ENCODE measurements at places on chromosomes 1 and 21. TPM values are rescaled to one million over a fixed set of nuclear protein-coding genes. Genes with fewer than 3 reads are reported as not detected.

Gene UBASH3A
- total RNA-seq, result not detected

Gene SPRR5
- total RNA-seq, result not detected

Gene DISP3
- not detected for total RNA-seq

Gene CRNN
- not detected for total RNA-seq

Gene RBBP5
- 9.1 TPM for total RNA-seq

Gene TMEM240
- 5.5 TPM for total RNA-seq

Gene FRRS1
- total RNA-seq, result 8.2 TPM

Gene CD52
- 6.9 TPM for total RNA-seq

Gene PDZK1IP1
- total RNA-seq, result not detected

Gene USH2A
- 3.7 TPM for total RNA-seq

Gene HES5
- 0.85 TPM for total RNA-seq

Gene TDRD5
- 0.07 TPM for total RNA-seq

Gene C1QA
- 52.9 TPM for total RNA-seq

Gene UBXN10
- total RNA-seq, result 1.3 TPM

Gene FCRLA
- total RNA-seq, result 0.32 TPM

Gene CYP4A11
- 0.25 TPM for total RNA-seq

Gene GPR37L1
- total RNA-seq, result not detected

Gene DIO1
- not detected for total RNA-seq

Gene PLPP3
- total RNA-seq, result 84.3 TPM

Gene OLIG2
- not detected for total RNA-seq
